Effector memory CD8-positive, alpha-beta T cell (primary cell): ENCODE measurements at places on chromosomes 13 and 19.

DNA sequence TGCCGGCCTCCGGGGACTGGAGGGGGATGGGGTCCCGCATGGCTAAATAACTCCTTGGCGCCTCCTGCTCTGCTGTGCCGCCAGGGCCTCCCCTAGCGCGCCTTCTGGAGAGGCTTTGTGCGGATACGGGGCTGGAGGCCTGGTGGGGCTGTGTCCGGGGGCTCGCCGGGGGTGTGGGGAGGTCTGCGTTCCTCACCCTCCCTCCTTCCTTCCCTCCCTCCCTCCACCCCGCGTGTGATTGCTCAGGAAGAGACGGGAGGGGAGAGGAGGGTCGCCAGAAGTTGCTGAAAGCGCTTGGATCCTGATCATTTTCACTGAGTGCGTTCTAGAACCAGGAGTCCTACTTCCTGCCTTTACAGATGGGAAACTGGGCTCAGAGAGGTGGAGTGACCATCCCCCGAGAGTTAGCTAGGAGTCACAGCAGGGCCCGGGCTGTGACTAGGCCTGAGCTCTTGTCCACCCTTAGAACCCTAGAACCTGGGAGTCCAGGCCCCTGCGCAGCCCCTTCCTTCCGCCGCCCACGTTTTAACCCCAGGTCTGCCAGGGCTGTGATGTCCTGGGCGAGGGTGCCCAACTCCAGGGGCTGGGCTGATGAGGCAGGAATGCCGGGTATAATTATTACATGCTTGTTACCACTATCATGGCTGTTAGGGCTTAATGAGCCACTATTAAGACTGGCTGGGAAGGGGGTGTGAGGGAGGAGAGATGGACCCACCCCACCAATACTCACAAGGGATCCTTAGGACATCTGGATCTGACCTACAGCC lies 782 bp upstream of the JUND start:
- no peak for DNase-seq

GRCh38 chr19:19738564-19738963 lies 5.7 kb upstream of the ZNF14 start:
- DNase-seq, result no peak

GRCh38 chr13:53417601-53418000 lies 389.0 kb downstream of the OLFM4 start:
- DNase-seq, result no peak

DNA sequence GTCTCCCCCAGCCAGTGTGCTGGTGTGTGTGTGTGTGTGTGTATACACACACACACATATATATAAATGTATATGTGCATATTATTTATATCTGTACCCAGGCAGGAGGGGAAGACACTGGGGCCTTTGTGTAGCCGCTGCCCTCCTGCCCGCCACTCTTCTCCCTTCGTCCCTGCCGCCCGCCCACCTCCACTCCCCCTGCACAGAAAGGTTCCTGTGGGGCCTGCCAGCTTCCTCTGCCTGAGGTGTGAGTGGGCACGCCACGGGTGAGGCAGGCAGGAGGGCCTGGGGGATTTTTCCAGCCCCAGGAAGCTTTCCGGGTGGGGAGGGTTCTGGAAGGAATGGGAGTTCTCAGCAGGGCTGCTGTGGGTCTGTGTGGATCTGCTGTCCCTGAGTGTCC lies 6.9 kb downstream of the IRF2BP1 start:
- DNase-seq, result no peak

DNA sequence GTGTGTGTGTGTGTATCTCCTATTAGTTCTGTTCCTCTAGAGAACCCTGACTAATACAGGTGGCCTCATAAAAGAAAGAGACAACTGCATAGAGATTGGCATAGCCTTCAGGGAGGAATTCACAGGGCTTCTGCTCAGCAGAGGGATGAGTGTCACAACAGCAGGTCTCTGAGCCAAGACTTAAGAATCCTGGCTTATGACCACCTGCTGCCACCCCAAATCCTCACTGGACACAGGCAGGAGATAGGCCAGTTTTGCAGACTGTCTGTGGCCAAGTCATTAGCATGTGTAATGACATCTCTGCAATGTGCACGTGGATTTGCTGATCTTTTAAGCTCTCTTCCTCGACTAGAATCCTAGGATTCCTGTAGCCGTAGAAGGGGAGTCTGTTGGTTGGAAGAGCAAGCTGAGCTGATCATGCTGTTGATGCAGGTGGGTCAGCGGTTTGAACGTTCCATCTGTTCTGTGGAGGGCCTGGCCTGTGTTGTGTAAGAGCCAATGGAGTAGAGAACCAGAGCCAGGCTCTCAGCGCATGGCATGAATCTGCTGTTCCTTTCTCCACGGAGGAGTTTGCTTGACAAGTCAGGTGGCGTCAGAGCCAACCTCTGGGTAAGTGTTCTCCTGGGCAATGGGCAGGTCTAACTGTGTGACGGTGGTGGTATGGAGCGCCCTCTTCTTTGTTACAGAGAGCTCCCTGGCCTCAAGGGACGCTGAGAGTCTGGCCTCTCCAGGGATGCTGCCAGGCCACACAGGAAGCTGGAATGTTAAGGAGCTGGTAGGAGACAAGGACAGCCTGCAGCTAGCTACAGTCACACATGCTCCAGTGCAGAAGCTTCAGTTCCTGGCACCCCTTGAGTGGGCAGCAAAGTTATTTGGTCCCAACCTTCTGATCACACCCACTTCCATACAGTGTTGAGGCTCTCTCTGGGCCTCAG lies 503.1 kb downstream of the FOXO1 start:
- DNase-seq, result no peak

GRCh38 chr13:68199271-68199670 lies 969.1 kb upstream of the PCDH9 start:
- no peak for DNase-seq

DNA sequence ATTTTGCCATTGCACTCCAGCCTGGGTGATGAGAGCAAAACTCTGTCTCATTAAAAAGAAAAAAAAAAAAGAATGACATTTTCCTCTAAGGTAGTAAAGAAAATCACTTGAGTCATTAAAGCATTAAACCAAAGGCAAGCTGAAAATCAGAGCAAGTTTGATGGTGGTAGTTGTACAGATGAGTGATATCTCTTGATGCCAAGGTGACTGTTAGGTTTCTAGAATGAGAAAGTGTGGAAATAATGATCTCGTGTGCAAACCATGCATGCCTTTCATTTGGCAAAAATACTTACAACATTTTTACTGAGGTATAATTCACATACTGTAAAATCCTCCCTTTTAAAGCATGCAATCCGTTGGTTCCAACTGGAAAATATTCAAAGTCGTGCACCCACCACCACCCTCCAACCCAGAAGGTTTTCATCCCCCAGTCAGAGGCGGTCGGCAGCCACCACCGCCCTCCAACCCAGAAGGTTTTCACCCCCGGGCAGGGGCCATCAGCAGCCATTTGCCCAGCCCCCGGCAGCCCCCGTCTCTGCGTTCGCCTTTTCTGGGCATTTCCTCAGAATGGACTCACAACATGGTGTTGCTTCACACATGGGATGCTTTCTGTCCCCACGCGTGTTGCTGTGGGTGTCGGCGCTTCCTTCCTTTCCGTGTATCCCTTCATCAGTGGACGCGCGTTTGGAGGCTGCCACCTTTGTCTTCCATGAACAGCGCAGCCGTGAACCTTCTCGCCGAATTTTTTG lies 90.2 kb downstream of the ATP11A start:
- DNase-seq, result no peak

DNA sequence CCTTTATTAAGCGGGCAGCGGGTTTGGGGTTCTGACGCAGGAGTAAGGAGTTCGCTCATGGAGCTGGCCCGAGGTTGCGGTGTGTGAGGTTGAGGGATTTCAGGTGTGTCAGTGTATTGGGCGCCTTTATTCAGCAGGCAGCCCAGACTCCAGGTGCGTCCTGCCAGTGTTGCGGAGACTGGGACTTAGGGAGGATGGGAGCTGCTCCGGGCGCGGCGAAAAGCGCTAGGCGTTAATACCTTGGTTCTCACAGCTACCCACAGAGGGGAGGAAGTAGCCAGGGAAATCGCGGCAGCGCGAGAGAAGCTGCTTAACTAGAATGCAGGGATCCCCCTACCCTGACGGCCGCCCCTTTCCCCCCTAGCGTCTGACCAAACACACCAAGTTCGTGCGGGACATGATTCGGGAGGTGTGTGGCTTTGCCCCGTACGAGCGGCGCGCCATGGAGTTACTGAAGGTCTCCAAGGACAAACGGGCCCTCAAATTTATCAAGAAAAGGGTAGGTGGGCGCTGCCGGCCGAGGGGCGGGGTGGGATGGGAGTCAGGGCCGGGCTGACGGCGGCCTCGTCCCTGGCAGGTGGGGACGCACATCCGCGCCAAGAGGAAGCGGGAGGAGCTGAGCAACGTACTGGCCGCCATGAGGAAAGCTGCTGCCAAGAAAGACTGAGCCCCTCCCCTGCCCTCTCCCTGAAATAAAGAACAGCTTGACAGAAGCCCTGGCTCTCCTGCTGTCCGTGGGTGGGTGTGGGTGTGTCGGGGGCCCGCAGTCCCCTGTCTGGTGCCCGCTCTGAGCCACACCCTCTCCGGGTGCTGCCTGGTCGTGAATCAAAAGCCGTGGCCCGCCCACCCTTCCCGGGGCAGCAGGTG lies 1.1 kb downstream of the RPL36 start:
- peak; percentile 46 for DNase-seq

DNA sequence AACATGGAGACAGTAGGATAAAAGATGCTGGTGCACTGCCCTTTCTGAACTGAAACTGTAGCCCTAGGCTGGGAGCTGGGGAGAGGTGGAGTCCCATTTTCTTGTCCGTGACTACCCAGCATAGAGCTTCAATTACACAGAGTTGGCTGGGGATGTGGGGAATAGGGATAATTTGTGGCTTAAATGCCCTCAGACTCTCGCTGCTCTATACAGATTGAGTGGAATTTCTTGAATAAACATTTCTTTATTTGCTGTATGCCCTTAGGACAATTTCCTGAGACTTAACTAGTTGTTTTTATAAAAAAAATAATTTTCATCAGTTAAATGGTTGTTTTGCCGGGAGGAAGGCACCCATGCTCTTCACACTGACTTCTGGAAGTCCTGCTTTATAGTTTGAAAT lies 7.2 kb downstream of the IGFL2 start:
- no peak for DNase-seq

- no peak for DNase-seq
Measured at GRCh38 chr13:38905081-38905480, 85.5 kb downstream of the STOML3 start.

- DNase-seq, result peak; percentile 47
Measured at GRCh38 chr13:111184458-111185401, 69.6 kb downstream of the ARHGEF7 start.

DNA sequence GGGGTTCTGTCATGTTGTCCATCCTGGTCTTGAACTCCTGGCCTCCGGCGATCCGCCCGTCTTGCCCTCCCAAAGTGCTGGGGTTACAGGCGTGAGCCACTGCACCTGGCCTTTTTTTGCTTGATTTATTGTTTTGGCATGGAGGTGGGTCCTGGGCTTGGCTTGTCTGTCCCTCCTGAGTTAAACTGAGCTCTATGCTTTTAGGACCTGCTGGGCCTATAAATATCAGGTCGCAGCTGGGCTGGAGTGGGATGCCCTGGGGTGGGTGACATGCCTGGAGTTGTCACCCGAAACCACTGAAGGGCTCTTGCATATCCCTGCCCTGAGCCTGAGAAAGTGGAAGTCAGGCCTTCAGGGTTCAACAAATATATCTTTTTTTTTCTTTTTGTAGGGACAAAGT lies 5.5 kb downstream of the ARRDC5 start:
- no peak for DNase-seq

- DNase-seq, result no peak
Measured at GRCh38 chr13:75612354-75612753, 23.8 kb upstream of the LMO7 start.

GRCh38 chr13:113959198-113959597 lies 14.7 kb downstream of the C13orf46 start:
- no peak for DNase-seq

- no peak for DNase-seq
Measured at GRCh38 chr19:9819596-9819909, 674 bp upstream of the FBXL12 start.

DNA sequence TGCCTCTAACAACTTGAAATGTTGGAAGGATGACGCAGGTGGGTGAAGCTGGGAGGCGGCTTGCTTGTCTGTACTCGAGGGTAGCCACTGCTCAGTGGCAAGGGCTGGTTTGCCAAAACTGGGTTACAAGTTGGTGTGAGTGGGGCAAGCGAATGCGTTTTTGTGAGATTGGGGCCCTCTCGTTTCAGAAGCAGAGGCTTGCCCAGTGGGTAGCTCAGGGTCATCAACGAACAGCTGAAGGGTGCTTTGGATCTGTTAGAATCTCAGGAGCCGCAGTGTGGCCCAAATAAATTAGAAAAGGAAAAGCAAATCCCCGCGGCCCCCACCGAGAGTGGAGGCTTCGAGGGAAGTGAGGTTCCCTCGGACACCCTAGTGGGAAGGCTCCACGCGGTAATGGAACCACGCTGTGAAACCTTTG lies 7.3 kb downstream of the ATP4B start:
- no peak for DNase-seq

GRCh38 chr19:18843960-18844359 lies 12.2 kb downstream of the UPF1 start:
- no peak for DNase-seq

DNA sequence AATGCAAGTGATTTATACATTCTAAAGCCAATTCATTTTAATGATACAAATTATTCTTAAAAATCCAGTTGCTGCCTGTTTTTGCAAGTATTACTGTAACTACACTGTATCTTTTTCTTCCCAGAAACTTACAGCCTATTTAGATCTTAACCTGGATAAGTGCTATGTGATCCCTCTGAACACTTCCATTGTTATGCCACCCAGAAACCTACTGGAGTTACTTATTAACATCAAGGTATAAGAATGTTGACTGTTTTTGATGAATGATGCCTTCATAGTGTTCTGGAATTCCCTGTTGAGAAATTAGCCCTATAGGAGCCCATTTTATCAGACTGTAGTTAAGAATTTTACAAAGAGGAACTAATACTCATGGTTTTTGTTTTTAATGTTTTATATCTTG lies 25.0 kb downstream of the ITM2B start:
- DNase-seq, result no peak

GRCh38 chr13:20303636-20304035 lies 71.5 kb upstream of the GJB6 start:
- no peak for DNase-seq

DNA sequence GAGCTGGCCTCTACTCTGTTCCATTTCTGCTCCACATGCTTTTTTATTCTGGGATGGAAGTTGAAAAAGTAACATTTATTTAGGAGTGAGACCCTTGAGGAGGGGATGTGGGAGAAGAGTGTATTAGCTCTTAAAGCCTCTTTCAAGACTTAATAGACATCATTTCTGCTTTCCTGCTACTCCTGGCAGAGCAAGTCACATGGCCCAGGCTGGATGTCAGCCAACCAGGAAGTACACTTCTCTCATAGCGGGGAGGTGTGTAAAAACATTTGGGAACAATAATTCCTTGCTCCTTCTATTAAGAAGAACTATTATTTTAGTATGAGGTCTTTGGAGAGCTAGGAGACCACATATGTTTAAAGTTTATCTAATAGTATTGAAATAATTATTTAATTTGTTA lies 40.6 kb upstream of the FAM216B start:
- DNase-seq, result no peak

- no peak for DNase-seq
Measured at GRCh38 chr19:16928916-16929315, 40.1 kb downstream of the F2RL3 start.

DNA sequence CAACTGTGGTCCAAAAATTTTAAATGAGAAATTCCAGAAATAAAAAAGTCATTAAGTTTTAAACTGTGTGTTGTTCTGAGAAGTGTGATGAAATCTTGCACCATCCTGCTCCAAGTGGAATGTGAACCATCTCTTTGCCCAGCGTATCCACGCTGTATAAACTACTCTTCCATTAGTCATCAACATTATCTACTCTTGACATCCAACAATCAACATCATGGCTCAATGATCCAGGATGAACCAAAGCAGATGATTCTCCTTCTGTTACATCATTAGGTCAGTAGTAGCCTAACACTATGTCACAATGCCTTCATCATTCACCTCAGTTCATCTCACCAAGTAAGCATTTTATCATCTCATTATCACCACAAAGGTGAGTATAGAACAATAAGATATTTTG lies 55.3 kb downstream of the SUCLA2 start:
- no peak for DNase-seq
